ENCODE measurements at places on chromosomes 16 and 17.

GRCh38 chr16:89323120-89323960 lies 105.8 kb downstream of the ZNF778 start:
- DNase-seq = no peak

DNA sequence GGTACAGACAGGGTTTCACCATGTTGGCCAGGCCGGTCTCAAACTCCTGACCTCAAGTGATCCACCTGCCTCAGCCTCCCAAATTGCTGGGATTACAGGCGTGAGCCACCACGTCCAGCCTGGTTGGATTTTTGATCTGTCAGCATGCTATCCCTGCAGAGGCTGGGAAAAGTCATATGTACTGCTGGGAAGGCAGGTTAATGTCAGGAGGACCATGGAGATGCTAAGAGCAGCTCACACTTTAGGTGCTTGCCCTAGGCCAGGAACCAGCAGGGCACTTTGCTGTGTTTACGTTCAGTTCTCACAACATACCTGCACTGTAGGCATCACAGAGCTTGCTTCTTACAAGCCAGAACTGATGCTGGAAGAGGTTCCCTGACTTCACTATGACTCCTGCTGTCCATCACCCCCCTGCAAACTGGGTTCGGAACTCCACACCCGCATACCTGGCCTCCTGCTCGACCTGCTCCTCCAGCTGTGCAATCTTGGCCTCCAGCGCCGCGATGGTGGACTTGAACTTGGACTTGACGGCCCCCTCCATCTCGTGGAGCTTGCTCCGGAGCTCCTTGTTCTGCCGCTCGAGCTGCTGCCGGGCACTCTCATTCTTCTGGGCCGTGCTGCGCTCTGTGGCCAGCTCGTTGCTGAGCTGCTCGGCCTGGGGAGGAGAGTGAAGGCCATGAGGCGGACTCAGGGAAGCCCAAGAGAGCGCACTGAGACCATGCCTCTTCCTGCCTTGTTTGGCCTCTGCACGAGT lies 66.8 kb downstream of the NDE1 start:
- no peak for DNase-seq

DNA sequence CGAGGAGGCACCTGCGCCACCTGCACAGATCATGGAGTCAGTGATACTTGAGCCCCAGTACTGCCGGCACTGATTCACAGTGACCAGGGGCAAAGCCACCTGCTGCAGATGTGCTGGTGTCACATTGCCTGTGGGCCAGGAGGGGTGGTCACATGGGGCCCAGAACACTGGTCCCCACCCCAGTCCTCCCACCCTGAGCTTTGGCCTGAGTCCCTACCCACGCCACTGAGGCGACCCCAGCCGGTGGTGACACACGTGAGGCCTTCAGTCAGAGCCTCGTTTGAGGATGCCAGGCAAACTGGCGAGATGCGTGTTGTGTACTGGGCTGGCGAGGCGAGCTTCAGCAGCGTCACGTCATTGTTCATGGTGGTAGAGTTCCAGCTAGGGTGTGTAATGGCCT lies 1.5 kb downstream of the CTRL start:
- no peak for DNase-seq

DNA sequence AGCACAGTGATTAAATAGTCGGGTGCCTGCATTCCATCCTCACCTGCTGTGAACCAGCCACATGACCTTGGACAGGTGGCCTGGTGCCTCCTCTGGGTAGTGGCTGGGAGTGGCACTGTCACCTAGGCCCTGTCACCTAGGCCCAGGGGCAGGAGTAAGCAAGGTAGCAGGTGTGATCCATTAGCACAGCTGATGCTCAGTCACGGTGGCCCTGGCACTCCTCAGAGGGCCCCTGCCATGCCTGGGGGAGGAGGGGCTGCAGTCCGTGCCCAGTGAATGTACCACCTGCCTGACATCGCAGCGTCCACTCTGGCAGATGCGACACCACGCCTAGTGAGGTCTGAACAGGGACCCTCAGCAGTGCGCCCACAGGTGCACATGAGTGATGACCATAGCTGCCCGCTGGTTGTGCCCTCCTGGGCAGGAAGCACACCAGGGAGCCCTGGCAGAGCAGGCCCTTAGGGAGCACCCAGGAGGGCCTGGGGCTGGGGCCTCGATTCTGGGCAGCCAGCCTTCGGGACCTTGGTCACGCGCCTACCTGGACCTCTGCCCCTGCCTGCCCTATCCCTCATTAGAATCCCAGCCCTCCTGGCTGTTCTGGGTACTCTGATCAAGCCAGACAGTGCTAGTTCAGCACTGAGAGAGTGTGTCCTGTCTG lies 33.1 kb upstream of the CRISPLD2 start:
- no peak for DNase-seq

- DNase-seq = no peak
Measured at GRCh38 chr17:44223541-44224071, 4.1 kb upstream of the UBTF start.

DNA sequence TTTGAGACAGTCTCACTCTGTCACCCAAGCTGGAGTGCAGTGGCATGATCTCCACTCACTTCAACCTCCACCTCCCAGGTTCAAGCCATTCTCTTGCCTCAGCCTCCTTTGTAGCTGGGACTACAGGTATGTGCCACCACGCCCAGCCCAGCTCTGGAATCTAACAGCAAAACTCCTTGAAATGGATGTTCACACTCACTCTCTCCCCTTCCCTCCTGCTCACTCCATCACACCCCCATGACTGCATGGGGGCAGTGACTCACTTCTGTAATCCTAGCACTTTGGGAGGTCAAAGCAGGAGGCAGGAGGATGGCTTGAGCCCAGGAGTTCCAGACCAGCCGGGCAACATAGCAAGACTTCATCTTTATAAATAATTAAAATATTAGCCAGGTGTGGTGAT lies 11.1 kb upstream of the TFAP4 start:
- DNase-seq = no peak

DNA sequence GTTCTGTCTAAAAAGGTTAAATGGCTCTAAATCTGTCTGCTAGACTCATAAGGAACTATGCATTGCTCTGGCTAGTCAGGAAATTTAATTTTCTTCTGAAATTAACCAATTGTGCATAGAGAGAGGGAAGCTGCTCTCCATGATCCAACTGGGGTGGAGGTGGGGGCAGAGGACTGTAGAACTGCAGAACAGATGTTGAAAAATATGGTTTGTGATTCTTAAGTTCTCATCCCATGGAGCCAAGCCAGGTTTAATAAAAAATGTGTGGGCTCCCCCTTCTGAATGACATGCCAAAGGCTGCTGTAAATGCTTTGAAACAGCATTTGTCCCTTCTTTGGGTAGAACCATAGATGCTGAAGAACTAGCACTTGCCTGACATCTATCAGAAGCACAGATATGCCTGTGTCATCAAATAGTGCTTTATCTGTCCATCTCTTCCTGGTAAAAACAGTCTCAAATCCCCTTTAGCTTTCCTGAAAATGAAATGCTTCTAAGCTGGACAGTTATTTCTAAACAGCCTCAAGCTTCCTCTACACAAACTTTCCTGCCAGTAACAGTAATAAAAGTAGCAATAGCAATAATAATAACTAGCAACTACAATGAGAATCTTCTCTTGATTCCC lies 221.4 kb downstream of the CDH8 start:
- DNase-seq = no peak

Data from NCI-H2107 (cell line).